ENCODE measurements at places on chromosomes 6 and 20. TPM values are rescaled to one million over a fixed set of nuclear protein-coding genes. Genes with fewer than 3 reads are reported as not detected.

- DNase-seq: no peak
Measured at GRCh38 chr6:4543596-4543995, 232.6 kb upstream of the CDYL start.

DNA sequence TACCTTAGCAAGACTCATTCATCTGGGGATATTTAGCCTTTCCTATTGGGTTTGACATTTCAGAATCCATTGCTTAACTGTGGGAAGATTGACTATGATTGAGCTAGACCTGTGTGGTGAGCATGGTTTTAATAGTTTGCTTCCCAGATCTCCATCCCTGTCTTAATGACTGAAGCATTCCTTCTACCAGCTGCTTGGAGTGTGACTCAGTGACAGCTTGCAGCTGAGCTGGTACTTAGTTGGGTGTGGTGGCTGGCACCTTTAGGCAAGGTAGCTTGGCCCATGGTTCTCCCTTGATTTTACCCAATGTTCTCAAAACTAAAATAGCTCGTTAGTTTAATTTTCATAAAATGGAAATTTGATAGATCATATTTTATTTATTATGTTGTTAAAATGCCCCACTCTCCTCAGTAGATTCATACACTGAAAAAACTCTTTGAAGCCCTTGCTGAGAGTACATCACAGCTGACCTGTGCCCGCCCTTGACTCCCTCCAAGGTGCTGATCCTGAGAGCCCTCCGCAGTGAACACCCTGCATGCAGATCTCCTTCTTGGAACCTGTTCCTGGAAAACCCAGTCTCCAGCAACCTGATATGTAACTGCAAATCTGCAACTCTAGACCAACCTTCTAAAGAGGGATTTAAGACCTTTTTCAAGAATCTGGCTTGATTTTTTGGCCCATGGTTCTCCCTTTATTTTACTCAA is 19.1 kb downstream of the DOK5 start:
- DNase-seq: no peak

GRCh38 chr20:17919149-17919548 is 49.4 kb downstream of the SNX5 start:
- DNase-seq: no peak

HTR1B gene
- 1.5 TPM for polyA plus RNA-seq

DNA sequence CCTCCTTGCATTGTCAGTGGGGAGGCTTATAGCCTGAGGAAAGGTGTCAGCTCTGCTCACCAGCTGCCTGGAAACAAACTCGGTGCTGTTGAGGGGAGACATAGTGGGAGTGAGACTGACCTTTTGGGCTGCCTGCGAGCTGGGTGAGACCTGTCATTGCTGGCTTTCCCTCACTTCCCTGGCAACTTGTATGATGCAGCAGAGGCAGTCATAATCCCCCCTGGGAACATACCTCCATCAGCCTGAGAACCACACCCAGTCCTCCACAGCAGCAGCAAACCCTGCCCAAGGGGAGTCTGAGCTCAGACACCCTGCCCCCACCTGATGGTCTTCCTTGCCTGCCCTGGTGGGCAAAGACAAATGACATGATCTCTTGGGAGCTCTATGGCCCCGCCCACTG is 521.2 kb upstream of the IMPG1 start:
- DNase-seq: no peak

KIAA0408 gene
- 3.0 TPM for polyA plus RNA-seq
